GM12891 (cell line): ENCODE measurements at places on chromosomes 1 and 21.

- DNase-seq: no peak
Measured at GRCh38 chr21:40623528-40623927, 223.4 kb downstream of the DSCAM start.

GRCh38 chr1:21212126-21212525 is 35.4 kb upstream of the EIF4G3 start:
- DNase-seq: no peak

DNA sequence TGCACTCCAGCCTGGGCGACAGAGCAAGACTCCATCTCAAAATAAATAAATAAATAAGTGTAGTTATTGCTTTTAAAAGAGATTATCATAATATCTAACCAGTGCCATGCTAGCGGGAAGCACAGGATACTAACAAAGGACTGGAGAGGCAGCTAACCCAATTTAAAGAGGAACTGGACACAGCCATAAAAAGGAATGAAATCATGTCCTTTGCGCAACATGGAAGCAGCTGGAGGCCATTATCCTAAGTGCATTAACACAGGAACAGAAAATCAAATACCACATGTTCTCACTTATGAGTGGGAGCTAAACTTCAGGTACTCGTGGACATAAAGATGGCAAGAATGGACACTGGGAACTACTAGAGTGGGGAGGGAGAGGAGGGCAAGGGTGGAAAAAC is 54.9 kb downstream of the TM2D1 start:
- DNase-seq: no peak

DNA sequence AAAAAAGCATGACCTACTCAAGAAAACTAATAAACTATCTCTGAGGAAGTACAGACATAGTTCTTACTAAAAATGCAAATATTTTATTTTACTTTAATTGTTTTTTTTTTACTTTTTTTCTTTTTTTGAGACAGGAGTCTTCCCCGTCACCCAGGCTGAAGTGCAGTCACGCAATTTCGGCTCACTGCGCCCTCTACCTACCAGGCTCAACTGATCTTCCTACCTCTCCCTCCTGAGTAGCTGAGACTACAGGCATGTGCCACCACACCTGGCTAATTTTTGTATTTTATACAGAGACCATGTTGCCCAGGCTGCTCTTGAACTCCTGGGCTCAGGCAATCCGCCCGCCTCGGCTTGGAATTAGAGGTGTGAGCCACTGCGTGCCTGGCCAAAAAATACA is 1263.1 kb downstream of the KCNT2 start:
- no peak for DNase-seq

DNA sequence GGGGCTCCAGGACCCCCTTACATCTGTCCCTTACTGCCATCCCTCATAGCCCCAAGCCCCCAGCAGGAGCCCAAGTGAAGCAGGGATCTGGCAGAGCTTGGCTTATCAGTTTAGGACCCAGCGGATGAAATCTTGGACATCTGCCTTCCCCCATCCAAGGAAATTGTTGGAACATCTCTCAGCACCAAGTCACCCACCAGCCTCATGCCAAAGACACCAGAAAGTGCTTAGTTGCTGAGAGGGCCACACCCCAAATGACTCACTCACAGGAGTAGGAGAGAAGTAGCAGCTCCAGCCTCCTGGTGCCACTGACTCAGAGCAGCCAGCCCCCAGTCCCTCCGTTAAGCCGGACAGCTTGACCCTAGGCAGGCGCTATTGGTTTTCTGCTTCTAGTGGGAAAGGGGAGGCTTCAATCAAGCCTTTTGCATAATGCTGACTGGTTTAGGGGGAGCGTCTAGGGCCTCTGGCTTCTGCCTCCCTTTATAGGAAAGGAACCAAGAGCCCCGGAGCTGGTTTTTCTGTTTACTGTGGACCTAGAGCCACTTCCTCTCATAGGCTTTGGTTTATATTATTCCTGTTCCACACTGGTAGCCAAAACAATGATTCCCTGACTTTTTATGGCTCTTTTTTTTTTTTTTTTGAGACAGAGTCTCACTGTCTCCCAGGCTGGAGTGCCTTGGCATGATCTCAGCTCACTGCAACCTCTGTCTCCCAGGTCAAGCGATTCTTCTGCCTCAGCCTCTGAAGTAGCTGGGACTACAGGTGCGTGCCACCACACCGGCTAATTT is 114.2 kb upstream of the IPO9 start:
- DNase-seq: no peak

GRCh38 chr21:26194326-26194725 is 23.8 kb upstream of the APP start:
- DNase-seq: no peak

- peak; percentile 63 for DNase-seq
Measured at GRCh38 chr1:36123356-36123755, 1.7 kb downstream of the COL8A2 start.

DNA sequence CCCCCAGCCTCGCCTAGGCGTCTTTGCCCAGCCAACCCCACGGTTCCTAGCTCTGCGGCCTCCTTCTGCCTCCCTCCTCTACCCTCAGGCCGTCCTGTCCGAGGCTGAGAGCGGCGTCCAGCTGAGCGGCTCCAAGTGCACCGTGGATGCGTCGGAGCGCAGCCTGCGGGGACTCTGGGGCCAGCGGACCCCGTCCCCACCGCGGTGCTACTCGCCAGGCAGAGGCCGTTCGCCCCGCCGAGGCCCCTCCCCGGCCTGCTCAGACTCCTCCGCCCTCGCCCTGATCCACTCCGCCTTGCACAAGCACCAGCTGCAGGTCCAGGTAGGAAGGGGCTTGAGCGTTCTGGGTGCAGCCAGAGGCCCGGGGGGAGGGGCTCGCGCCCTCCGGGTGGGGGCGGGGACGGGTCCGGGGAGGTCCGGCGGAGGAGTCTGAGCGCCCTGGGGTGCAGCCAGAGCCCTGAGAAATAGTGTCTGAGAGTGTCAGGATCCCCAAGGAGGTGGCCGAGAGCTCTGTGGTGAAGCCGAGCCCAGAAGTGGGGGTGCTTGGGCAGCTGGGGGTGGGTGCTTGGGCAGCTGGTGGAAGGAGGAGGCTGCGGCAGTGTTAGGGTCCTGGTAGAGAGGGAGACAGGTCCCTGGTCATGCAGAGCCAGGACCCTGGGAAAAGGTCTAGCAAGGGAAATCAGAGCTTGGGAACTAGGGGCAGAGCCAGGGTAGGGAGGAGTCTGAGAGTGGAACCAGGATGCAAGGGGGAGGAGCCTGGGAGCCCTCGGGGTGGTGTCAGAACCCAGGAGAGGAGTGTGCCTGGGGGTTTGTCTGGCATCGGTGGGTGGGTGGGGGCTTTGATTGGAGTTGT is 3.2 kb upstream of the NBPF3 start:
- no peak for DNase-seq

GRCh38 chr1:24925082-24925779 is 4.8 kb downstream of the RUNX3 start:
- no peak for DNase-seq

- peak; percentile 78 for DNase-seq
Measured at GRCh38 chr1:203084588-203085527, 954 bp downstream of the MYOG start.

- no peak for DNase-seq
Measured at GRCh38 chr1:70706381-70707037, 295.4 kb downstream of the CTH start.

DNA sequence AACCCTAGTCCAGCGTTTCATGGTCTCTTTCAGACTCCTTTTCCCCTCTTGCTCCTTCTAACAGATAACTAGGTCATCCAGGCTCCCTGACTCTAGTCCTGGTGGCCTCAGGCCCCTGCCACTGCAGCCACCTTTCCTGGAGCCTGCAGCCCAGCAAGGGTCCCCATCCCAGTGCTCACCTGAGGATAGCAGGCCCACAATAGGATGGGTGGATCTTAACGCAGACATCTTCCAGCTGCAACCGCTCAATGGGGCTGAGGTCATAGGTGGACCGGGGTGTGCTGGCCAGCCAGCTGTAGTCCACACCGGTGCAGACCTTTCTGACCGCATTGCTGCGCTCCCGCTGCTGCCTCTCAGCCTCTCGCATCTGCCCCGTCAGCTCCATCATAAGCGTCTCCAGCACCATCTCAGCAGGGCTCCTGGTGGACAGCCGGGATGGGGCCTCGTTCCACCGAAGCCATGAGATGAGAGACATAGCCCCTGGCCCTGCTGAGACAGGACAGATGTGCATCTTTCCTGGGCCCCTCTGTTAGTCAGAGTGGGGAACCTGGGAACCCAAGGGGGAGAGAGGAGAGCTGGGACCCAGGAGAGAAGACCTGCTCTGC is 10.9 kb downstream of the RD3 start:
- no peak for DNase-seq

DNA sequence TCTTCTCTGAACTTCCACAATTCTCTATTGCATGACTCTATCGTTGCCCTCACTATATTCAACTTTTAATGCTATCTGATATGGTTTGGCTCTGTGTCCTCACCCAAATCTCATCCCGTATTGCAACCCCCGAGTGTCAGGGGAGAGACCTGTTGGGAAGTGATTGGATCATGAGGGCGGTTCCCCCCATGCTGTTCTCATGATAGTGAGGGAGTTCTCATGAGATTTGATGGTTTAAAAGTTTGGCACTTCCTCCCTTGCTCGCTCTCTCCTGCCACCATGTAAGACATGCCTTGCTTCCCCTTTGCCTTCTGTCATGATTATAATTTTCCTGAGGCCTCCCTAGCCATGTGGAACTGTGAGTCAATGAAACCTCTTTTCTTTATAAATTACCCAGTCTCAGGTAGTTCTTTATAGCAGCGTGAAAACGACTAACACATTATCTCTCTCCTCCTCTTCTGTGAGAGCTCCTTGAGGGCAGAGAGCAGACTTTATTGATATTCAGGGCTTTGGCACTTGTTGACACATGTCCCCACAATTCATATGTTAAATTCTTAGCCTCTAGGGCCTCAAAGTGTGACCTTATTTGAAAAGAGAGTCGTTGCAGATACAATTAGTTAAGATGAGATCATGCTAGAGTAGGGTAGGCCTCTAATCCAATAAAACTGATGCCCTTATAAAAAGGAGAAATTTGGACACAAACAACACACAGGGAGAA is 52.1 kb downstream of the ADCY10 start:
- no peak for DNase-seq

GRCh38 chr1:145891587-145892485 is 6.2 kb upstream of the ANKRD35 start:
- peak; percentile 42 for DNase-seq

- no peak for DNase-seq
Measured at GRCh38 chr1:95003433-95003738, 69.4 kb downstream of the ALG14 start.

- no peak for DNase-seq
Measured at GRCh38 chr1:230570724-230571360, 71.4 kb upstream of the COG2 start.

- no peak for DNase-seq
Measured at GRCh38 chr1:27574871-27575831, 28.8 kb downstream of the AHDC1 start.

DNA sequence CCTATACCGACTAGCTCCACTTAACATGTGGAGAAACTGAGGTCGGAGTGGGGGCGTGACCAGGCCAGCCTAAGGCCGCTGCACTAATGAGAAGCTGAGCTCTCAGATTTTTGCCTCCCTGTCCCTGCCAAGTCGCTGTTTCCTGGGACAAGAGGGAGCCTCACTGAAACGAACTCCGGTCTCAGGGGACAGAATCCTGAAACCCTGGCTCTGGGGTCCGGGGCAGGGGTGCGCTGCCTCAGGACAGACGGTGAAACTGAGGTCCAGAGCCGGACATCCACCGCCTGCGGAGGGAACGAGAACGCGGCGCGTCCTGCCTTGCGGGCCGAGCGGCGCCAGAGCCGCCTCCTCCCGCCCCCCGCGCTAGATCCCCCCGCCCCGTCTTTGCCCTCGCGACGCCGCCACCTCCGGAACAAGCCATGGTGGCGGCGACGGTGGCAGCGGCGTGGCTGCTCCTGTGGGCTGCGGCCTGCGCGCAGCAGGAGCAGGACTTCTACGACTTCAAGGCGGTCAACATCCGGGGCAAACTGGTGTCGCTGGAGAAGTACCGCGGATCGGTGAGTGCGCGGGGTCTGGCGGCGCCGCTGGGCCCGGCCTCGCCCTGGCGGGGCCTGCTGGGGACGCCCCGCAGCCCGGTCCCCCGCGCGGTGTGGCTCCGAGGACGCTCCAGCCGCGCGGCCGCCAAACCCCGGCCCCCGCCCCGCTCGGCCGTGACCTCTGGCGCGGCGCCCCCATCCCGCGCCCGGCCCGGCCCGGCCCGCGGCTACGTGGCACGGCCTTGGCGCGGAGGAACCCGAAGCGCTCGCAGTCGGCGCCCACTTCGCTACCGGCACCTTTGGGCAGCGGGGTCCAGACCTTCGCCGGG is at the start of gene GPX7:
TSS of gene GPX7 (plus strand) at position 381 of the 865 bp plus-strand sequence. CDS start at position 420, 39 bp downstream.
- DNase-seq: peak; percentile 62

DNA sequence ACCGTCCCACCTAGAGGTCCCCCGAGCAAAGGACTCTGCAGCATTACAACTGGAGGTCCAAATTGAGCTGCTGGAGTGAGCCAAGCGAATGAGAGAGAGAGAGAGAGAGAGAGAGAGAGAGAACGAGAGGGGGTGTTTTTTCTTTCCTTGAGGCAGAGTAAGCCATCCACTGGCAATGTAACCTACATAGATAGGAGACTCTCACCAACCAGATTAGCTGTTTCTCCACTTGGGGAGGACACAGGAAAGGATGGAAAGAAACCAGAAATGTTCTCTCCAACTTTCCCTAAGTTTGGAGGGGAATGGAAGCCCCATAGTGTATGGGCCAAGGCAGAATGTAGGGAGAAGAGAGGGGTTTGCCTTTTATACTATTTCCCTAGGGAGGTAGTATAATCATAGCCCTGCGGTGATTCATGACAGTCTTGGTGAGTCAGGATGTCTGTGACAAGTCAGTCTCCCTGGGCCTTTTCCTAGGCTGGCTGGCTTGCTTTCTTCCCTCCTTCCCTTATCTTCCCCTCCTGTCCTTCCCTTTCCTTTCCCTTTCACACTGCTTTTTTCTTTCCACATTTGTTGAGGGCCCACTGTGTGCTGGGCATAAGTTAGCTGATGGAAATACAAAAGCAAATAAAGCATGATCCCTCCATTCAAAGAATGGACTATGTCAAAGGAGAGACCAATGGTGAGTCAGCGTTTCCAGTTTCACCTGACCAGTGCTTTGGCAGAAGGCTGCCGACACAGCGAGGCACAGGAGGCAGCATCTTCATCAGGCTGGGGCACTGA is 7.1 kb downstream of the FNDC7 start:
- DNase-seq: no peak

DNA sequence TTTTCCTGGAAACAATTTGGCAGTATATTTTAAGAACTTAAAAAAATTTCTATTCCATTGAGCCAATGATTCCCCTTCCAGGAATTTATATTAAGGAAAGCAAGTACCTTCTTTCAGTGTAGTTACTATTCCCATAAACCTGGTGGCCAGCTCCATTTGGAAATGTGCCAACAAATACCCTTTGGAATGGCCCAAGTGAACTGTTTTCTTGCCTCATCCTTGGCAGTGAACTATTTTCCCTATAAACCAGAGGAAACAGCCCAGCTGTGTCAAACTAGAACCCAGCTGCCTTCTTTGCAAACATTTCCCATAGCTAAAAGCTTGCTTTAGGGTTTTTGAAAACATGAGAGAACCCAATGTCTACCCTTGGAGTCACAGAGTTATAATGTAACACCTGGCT is 496.9 kb downstream of the NEGR1 start:
- no peak for DNase-seq

DNA sequence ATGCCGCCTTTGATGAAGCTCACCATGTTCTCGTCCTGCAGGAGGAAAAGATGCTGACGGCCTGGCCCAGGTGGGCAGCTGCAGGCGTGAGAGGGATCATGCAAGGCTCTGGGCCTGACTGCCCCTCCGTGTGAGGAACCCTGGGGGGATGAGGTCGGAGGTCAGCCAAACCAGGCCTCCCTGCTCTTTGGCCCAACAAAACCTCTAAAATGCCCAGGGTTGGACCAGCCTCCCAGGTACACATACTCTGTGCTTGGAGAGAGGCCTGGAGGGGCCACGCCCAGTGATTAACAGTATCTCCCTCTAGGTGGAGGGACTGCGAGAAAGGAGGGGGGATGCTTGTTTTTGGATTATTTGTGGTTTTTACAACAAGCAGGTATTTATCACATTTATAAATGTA is 21.1 kb downstream of the TTC39A start:
- no peak for DNase-seq
